ENCODE measurements at places on chromosomes 4 and X. TPM values are rescaled to one million over a fixed set of nuclear protein-coding genes. Genes with fewer than 3 reads are reported as not detected.

The MOB1B gene
- 10.2 TPM for total RNA-seq

The CYTL1 gene
- not detected for total RNA-seq

GRCh38 chrX:100643956-100644860, at the start of gene SRPX2:
Gene SRPX2, plus strand, starts transcription at chrX:100644199. Its CDS starts 2,124 bp downstream, at chrX:100646323.
- no peaks in the 10 kb centered on the region for H3K4me1 ChIP-seq
- no peak for DNase-seq
- H3K27ac ChIP-seq = no peak within 1 kb of the TSS
- H3K27me3 ChIP-seq = no peaks in the 10 kb centered on the region
- no peak within 1 kb of the TSS for H3K4me3 ChIP-seq

- peaks cover 10% of the 10 kb centered on the region for H3K4me1 ChIP-seq
- H3K27me3 ChIP-seq = no peaks in the 10 kb centered on the region
- H3K27ac ChIP-seq = no peak overlapping the region
- DNase-seq = no peak
- H3K4me3 ChIP-seq = no peak overlapping the region
Observed at GRCh38 chrX:3584415-3584996, 128.9 kb downstream of the PRKX start.

- no peaks in the 10 kb centered on the region for H3K36me3 ChIP-seq
- H3K4me3 ChIP-seq = no peak overlapping the region
- no peaks in the 10 kb centered on the region for H3K27me3 ChIP-seq
- H3K27ac ChIP-seq = no peak overlapping the region
- no peaks in the 10 kb centered on the region for H3K4me1 ChIP-seq
Observed at GRCh38 chr4:155676430-155676825, 9.8 kb downstream of the GUCY1A1 start.
